ENCODE measurements at places on chromosomes 12 and 14.

GRCh38 chr12:124296916-124297351 is 2.0 kb downstream of the RFLNA start:
- no peak for DNase-seq

DNA sequence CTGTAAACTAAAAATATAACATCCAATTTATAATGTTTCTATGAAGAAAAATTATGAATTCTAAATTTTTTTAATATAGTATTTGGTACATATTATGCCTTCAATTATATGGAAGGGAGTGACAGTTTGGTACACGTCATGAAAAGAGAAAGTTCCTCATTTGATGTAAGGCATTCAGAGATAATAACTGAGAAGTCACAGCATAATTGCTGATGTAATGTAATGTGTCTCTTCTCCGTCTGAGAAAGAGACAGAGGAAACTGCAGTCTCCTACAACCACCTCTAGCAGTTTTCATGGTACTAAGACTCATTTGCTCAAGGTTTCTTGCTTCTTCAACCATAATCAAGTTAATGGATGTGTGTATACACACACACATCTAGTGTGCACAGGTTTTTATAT is 2.3 kb upstream of the CD69 start:
- DNase-seq, result no peak

DNA sequence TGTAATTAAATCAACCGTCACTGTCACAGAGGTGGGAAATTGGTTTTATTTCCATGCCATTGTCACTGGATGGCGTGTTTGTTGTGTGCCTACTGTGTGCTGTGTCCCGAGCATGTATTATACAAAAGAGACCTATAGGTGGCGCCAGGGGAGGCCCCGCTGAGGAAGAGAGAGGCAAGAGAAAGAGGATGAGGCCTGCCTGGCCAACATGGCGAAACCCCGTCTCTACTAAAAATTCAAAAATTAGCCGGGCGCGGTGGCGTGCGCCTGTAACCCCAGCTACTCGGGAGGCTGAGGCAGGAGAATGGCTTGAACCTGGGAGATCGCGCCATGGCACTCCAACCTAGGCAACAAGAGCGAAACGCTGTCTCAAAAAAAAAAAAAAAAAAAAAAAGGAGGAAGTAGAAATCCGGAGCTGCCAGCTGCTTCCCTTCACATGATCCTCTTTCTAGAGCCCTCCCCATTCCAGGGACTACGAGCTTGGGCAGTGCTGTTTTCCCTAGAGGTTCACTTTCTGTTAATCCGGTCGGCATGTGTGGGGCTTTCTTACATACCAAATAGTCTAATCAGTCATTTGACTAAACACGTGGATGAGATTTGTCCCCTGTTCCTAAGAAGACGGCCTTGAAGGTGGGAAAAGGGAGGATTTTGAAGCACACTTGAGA is 6.4 kb upstream of the CCDC175 start:
- no peak for DNase-seq

- DNase-seq, result no peak
Observed at GRCh38 chr14:34496679-34497513, 34.9 kb upstream of the SPTSSA start.

DNA sequence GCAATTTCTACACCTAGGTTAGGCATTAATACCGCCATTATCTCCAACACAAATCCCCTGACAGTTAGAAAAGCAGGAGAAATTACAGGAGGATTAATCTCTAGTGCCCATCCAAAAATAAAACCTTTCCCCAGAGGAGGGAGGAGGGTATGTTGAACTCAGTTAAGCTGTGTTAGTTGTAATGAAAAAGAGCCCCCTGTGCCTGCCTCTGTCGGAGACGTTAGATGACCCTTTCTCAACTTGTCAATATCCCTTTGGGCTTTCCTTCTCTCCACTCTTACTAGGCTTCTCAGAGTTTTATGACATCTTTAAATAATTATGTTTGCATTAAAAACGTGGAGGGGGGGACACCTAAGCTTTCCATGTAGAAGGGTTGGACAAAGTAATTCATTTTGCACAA is 278.2 kb downstream of the PDZRN4 start:
- DNase-seq, result no peak

All from right renal pelvis (tissue), 4 donors.